Activated T-cell treated with anti-CD3 and anti-CD28 coated beads for 4 hours (primary cell): ENCODE measurements at places on chromosomes 6 and 20.

GRCh38 chr6:10166031-10166430 lies 248.8 kb downstream of the TFAP2A start:
- no peak for DNase-seq

- no peak for DNase-seq
These were observed 18.4 kb upstream of the AKAP7 start for GRCh38 chr6:131116755-131117360.

DNA sequence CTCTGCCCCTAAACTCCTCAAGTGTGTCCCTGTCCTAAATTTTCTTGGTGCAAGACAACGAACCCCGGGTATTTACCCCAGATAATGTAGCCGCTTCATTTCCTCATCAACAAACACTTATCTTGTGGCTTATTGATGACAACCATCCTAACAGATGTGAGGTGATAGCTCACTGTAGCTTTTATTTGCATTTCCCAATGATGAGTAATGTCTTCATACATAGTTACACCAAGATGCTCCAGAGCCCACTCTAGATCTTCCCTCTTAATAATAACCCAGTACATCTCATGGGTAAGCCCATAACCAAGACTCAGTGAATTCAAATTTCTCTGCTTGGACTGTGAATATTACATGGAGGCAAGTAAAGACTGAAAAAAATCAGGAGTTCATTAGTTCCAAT lies 48.2 kb upstream of the BEND6 start:
- no peak for DNase-seq

DNA sequence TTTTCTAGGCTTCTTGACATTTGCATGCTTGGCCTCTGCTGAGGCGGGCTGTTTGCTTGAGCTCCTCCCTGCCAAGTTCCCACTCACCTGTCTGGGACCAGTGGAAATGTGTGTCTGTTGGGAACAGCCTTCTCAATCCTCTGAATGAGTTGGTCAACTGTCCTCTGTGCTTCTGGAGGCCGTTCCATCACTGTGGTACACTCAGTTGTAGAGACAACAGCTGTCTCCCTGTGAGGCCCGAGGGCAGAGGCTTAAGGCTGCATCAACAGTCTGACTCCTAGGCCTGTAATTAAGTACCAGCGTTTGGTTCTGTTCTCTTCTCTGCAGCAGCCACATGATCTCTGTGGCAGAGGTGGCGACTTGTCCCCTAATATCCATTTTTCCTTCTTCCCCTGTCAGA lies 110.9 kb downstream of the CDC5L start:
- no peak for DNase-seq
